Mucosa of descending colon (tissue), 3 donors: ENCODE measurements at places on chromosomes 1 and 21. TPM values are rescaled to one million over a fixed set of nuclear protein-coding genes. Genes with fewer than 3 reads are reported as not detected.

DNA sequence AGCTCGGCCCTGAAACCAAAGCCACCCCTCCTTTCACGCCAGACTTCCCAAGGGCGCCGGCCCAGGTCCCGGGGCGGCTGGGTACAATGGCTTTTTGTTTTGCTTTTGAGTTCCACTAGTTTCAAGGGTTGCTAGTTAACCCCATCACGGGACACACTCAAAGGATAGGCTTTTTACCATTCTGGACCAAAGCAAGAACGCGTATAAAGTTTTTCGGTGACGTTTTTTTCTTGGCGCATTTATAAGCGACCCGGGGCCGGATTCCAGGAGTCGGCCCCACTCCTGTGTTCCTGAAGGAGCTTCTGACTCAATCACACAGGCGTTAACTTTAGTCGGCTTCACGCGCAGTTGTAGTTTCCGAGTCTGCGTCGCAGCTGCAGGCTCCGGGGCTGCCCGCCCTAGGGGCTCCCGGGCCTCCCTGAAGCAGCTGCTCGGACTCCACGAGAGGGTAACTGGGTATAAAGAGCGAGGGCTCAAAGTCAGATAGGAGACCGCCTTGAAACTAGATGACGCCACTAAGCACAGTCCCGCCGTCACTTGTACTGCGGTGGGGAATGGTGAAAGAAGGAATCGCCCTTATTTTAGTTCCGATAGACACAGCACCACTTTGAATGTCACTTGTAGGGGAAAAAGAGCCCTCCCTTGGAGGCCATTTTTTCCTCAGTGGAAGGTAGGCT is 707 bp upstream of the KLHL21 start:
- DNase-seq: peak; percentile 74

DNA sequence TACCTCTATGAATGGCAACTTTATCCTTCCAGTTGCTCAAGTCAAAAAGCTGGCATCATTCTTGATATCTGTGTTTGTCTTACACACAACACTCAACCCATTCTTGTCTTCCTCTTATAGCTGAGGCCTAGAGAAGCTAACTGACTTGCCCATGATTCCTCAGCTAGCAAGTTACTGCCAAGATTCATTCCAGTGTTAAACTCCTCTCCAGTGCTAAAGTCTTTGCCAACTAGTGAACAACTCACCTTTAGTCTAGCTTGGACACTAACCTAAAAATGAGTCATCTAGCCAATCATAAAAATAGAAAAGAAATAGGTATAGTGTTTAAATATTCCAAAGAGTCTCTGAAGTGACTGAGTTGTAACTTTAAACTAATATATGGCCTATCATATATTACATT is 45.6 kb upstream of the RGS2 start:
- no peak for DNase-seq

DNA sequence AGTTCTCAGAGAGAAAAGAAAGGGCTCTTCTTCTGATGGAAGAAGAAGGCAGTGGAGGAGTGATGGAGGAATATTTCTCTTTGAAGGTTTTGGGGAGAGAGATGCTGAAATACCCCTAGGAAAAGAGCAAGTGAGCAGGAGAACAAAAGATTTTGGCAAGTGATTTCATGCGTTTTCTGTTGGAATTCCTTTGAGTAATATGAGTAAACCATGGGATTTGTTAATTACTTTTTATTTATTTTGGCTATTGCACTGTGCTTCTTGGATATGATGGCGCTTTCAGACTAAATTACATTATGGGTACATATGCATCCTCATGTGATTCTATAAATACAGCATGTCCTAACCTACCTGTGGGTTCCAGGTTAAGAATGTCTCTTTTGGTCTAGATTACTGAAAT is 210.1 kb upstream of the PTGFR start:
- DNase-seq: no peak

DNA sequence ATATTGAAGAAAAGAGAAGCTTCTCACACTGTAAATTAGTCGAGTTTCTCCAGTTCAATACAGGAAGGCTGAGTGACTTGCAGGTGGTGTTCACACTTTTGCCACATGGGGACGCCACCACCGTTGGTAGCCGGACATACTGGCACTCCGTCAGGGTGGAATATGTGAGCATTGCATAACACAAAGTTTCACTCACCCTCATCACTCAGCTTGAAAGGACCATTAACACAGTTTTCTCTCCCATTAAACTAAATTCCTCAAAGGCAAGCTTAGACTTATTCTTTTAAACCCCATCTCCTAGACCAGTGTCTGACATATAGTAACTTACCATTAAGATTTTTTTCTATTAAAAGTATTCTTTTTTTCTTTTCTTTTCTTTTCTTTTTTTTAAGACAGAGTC is 105.3 kb upstream of the SERBP1 start:
- peak; percentile 89 for DNase-seq

- peak; percentile 59 for DNase-seq
Measured at GRCh38 chr1:92934395-92935378, 26.6 kb downstream of the DIPK1A start.

DNA sequence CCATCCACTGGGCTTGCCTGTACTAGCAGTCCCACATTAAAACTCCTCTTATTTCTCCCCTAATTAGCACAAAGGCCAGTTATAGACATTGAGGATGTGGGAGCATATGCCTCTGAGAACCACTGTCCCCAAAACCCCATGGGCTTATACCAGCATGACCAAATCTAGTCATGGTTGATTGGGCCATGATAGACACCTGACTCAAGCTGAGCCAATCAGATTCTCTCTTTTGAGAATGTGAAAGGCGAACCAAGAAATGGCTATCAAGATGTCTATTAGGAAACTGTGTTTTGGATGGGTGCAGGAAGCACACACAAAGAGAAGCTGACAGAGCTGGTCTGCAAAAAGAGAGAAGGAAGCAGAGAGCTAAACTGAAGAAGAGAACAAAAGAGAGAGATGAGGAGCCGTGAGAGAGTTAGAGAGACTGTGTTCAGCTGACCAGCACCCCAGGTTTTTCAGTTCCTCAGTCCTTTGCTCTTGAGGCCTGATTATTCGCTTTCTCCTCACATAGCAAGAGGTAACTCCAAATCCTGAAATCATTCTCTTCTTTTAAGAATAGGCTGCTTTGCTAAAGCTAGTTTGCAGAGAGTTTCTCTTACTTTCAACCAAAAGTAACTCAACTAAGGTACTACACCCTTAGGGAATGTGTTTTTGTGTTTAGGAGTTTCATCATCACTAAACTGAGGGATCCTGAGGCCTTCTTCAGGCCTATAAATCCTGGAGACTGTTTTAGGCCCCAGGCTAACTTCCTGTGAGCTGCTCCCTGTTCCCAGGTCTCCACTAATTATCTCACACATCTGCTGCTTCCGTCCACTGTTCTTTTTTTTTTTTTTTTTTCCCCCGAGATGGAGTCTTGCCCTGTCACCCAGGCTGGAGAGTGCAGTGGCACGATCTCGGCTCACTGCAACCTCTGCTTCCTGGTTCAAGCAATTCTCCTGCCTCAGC is 7.9 kb upstream of the TIPRL start:
- no peak for DNase-seq

DNA sequence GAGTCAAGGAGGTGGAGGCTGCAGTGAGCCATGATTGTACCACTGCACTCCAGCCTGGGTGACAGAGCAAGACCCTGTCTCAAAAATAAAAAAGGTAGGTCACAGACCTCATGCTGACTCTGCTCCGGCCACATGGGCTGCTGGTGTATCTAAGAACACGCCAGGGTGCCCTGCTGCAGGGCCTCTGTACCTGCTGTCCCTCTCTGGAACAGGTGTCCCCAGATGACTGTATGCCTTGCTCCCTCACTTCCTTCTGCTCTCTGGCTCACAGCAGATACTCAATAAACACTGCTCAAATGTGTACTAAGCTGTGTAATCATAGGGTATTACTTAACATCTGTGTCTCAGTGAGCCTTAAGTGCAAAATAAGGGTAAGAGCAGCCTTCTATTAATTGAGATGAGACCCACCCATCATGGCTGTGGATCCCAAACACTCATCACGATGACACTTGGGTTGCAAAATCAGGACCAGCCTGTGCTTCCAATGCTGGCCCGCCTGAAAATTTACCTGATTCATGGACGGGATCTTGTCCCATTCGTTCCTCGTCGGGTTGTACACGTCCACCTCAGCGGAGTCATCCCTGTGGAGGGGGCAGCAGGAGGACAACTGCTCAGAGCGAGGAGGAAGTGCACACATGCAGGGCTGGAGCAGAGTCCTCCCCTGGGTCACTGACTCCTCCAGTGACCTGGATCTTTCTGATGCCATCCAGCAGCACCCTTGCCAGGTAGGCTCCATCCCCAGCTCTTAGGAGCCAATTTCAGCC is 7.5 kb downstream of the KLHL21 start:
- no peak for DNase-seq

- DNase-seq: peak; percentile 53
Measured at GRCh38 chr21:42513151-42513984, at the start of gene SLC37A1. TSS of gene SLC37A1 (plus strand) at chr21:42513852. CDS start at chr21:42518455, 4,603 bp downstream.

DNA sequence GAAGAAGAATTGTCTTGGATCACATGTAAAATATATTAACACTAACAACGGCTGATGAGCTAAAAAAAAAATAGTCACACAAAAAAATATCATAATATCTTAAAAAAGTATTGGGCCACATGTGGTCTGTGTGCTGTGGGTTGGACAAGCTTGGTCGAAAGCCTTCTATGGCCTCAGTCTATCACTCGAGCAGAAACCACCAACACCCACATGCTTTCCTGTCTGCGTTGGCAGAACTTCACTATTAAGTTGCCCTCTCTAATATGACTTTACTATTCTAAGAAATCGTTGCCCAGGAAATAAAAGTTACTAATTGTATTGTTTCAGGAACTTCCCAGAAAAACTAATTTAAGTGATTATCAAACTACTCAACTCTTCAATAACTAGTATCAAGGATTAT is 28.2 kb upstream of the ETS2 start:
- no peak for DNase-seq

DNA sequence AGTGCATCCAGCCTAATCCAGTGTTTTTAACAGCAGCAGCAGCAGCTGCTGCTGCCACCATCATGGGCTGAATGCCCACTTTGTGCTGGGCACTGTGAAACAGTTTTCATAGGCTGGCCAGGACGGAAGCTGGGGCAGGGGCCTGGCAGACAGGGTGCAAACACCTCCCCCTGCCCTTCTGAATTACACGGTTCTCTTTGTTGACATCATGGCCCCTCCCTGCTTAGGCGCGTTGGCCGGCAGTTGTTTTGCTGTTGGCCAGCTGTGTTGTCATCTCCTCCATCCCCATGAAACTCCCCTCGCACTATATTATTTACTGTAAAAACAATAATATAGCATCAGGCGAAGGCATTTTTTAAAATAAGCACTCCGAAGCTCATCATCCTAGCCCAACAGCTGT is 33.1 kb downstream of the PTPRU start:
- DNase-seq: peak; percentile 30

DNA sequence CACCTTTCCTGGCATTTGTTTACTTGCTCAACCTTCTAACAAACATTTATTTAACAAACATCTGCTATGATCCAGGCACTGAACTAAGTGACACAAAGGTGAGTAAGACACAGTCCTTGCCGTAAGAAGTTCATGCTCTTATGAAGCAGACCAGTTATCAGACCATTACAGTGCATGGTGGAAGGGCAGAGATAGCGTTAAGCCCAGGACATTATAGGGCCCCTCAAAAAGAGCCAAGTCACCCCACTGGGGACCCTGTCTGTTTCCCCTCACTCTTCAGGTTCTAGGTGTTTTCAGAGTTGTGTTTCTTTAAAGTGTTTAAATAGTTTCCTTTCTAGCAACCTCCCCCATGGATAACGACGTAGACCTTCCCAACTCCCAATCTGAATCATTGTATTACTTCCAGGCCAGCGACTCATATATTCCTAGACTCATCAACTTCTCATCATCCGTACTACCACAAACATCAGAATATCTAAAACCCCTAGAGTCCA is 39.3 kb downstream of the TCP10L start:
- DNase-seq: no peak

DNA sequence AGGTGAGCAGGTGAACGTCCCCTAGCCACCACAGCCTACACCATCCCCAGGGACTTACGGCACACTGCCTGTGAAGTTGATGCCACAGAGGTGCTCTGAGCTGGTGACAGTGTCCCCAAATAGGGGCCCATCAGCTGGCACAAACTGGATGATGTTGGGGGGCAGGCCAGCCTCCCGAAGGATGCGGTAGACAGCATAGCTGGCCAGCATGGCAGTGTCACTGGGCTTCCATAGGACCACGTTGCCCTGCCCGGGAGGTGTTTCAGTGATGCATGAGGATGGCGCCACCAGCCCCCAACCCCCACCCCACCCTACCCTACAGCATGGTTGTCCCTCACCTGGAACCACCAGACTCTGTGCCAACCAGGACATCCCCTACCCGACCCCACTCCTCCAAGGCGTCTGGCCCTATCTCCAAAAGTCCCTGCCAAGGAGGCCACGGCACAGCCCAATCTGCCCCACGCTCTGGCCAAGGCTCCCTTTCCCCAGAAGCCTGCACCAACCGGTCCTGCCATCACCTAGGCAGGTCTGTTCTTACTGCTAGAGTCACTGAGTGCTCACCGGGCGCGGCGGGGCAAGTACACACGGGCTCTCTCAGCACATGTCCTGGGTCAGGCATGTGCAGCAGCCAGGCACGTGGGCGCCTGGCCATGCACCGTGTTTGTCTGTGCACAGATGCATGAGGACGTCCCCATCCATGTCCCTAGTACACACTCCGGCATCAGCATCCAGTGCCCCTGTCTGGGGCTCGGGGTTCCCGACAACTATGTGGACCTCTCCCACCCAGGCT is 20.5 kb downstream of the ALDH4A1 start:
- no peak for DNase-seq

GRCh38 chr1:233607252-233608119 is 6.4 kb upstream of the KCNK1 start:
- no peak for DNase-seq

DNA sequence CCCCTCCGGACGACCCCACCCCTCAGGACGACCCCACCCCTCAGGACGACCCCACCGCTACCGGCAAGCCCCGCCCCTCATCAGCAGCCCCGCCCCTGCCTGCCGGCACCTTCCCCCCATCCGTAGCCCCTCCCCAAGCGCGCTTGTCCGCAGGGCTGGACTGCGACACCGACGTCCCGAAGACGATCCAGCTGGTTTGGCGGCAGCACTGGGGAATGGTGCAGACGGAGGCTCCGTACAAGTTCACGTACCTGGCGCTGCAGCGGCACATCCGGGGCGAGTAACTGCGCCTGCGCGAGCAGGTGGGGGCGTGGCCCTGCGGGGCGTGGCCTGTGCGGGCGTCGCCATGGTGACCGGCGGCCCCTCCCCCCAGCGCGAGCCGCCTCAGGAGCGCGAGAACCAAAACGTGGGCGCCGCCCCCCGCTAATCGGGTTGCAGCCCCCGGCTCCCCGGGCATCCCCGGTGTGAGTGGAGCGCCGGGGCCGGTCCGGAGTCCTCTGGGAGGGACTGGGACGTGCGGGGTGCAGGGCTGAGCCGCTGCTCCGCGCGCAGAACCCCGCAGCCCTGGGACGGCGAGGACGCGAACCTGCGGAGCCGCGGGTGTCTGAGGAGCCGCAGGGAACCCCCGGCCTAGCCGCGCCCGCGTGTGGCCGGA is 4.9 kb downstream of the RNF223 start:
- peak; percentile 93 for DNase-seq

The MATN1 gene
- total RNA-seq: not detected

The THEM5 gene
- total RNA-seq: not detected

The CHRM3 gene
- 11.4 TPM for total RNA-seq

The HES3 gene
- not detected for total RNA-seq

The TRAF3IP3 gene
- total RNA-seq: 7.7 TPM

The KRTAP7-1 gene
- total RNA-seq: not detected

The CEP350 gene
- total RNA-seq: 53.9 TPM

The RNF187 gene
- 67.7 TPM for total RNA-seq

The SERINC2 gene
- total RNA-seq: 146 TPM
